ENCODE measurements at places on chromosomes 1 and 21.
A peak's percentile ranks its signal among the peaks of the same experiment; 100 is the strongest.

DNA sequence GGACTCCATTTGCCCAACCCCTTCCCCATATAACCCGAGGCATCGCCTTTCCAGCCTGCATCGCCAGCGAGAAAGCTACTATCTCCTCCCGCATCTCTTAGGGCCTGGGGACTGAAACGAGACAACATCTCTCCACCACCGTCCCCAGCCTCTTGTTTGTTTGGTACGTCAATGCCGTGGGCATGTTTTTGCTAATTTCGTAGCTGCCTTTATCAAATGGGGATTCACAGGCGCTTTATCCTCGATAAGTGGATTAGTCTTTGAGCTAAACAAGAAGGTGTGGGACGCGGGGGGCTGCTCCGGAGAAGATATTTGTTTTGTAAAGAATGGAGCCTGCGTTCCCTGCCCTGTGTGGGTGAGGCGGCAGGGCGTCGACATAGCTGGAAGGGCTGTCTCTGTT lies 91.6 kb downstream of the PAX7 start:
- no peak overlapping the region for H3K27ac ChIP-seq
- DNase-seq: no peak
- peaks cover 71% of the 10 kb centered on the region for H3K27me3 ChIP-seq
- peaks cover 3% of the 10 kb centered on the region for H3K4me1 ChIP-seq
- H3K4me3 ChIP-seq: no peak overlapping the region

- peaks cover 15% of the 10 kb centered on the region for H3K4me1 ChIP-seq
- no peak overlapping the region for H3K4me3 ChIP-seq
- H3K36me3 ChIP-seq: peaks cover 42% of the 10 kb centered on the region
- no peaks in the 10 kb centered on the region for H3K27me3 ChIP-seq
- no peak for DNase-seq
These were observed 57.9 kb downstream of the SASS6 start for GRCh38 chr1:100074604-100075395.

DNA sequence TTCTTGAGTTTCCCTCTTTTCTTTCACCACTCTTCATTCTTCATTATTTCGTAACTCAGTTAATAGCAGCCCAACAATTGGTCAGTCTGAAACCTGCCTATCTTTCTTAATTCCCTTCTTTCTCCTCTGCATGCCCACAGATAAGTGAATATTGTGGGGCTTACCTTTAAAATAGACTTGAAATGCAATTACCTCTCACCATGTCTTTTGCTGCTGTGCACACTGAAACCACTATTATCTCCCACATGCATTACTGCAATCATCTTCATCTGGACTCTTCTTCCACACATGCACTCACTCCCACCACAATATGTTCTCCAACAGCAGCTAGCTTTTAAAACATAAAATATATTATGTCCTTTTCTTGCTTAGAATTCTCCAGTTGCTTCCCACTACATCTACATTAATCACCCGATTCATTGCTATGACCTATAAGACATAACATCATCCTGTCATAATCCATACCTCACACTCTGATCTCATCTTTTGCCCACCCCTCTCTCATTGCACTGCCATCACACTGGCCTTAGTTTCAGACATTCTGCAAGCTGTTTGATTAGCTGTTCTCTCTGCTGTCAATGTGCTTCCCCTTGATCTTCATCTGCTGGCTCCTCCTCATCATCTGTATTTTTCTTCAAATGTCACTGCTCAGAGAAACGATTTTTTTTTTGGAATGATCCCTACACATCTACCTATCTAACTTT lies 304.8 kb downstream of the PTPRC start:
- no peaks in the 10 kb centered on the region for H3K4me1 ChIP-seq
- no peaks in the 10 kb centered on the region for H3K27me3 ChIP-seq
- no peak overlapping the region for H3K27ac ChIP-seq
- no peak overlapping the region for H3K4me3 ChIP-seq
- DNase-seq: no peak
- H3K36me3 ChIP-seq: no peaks in the 10 kb centered on the region

- no peak overlapping the region for H3K27ac ChIP-seq
- no peak for DNase-seq
- H3K36me3 ChIP-seq: no peaks in the 10 kb centered on the region
These were observed 1376.2 kb downstream of the NCAM2 start for GRCh38 chr21:22374218-22374969.

GRCh38 chr1:1609822-1610485 lies 5.3 kb upstream of the MIB2 start:
- H3K27me3 ChIP-seq: no peaks in the 10 kb centered on the region
- H3K27ac ChIP-seq: no peak overlapping the region
- peaks cover 28% of the 10 kb centered on the region for H3K4me1 ChIP-seq
- peaks cover 5% of the 10 kb centered on the region for H3K36me3 ChIP-seq
- no peak overlapping the region for H3K4me3 ChIP-seq

DNA sequence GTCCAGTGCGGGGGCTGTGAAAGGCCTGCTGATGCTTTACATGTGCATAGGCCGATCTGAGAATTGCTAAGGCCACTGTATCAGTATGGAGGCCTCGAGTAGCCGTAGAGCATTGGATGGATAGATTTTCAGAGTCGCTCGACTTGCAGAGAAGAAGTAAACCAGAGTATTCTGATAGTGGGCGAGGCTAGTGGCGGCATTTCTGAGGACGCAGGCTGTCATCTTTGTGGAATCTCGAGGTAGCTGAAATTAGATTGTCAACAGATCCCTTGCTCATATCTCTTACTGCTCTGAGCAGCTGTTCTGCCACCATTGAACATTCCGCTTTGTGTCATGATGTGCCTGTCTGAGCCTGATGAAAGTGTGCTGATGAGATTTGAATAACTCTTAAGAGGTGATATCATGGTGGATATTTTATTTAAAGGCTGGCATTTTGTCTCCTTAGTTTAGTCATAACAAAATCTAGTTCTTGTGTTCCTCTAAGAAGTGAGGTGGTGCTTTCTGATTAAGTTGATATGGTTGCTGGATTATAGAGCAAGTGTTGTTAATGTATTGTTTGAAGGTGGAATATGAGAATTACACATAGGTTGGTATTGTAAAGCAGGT lies 1.5 kb downstream of the KIF1B start:
- H3K27me3 ChIP-seq: no peaks in the 10 kb centered on the region
- H3K36me3 ChIP-seq: no peaks in the 10 kb centered on the region
- no peak overlapping the region for H3K27ac ChIP-seq

- no peaks in the 10 kb centered on the region for H3K4me1 ChIP-seq
- DNase-seq: peak; percentile 38
- no peak overlapping the region for H3K4me3 ChIP-seq
- no peaks in the 10 kb centered on the region for H3K36me3 ChIP-seq
These were observed 9.2 kb downstream of the POU3F1 start for GRCh38 chr1:38037221-38037939.

- no peak overlapping the region for H3K4me3 ChIP-seq
- no peak overlapping the region for H3K27ac ChIP-seq
- H3K27me3 ChIP-seq: no peaks in the 10 kb centered on the region
- H3K36me3 ChIP-seq: no peaks in the 10 kb centered on the region
- H3K4me1 ChIP-seq: no peaks in the 10 kb centered on the region
These were observed 19.8 kb upstream of the CLSTN1 start for GRCh38 chr1:9843576-9843945.

- no peak overlapping the region for H3K27ac ChIP-seq
- no peaks in the 10 kb centered on the region for H3K27me3 ChIP-seq
- H3K4me3 ChIP-seq: no peak overlapping the region
- peaks cover 25% of the 10 kb centered on the region for H3K36me3 ChIP-seq
- no peak for DNase-seq
These were observed 22.6 kb downstream of the PRDM15 start for GRCh38 chr21:41856572-41856971.

DNA sequence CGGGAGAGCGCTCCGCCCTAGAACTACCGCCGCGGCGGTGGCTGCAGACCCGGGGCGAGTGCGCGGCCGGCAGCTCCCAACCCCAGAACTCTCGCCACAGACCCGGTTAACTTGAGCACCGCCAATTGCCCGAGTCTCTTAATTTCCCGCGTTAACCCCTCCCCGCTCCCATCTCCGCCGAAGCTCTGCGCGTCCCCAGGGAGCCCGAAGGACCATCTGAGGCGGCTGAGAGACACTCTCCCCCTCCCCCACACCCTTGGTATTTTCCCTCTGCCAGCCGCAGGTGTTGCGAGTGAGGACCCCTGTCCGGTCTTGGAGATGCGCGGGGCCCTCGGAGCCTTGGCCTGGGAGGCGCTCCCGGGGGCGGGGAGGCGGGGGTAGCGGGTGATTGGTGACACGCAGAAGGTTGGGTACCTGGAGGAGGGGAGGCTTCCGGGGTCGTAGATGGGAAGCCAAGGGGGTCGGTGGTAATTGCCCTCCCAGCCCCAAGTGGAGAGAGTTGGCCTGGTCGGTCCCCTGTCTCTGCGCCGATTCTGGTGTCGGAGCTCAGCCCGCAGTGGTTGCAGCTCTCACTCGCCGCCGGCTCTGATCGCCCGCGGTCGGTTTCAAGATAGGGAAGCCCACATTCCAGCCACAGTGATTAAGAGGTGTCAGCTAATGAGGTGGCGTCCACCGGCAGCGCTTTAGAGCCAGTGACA lies 858 bp upstream of the SUSD4 start:
- no peaks in the 10 kb centered on the region for H3K36me3 ChIP-seq
- H3K4me1 ChIP-seq: peaks cover 18% of the 10 kb centered on the region

- peaks cover 12% of the 10 kb centered on the region for H3K4me1 ChIP-seq
- no peak overlapping the region for H3K4me3 ChIP-seq
- peaks cover 3% of the 10 kb centered on the region for H3K27me3 ChIP-seq
- no peak overlapping the region for H3K27ac ChIP-seq
These were observed 20.9 kb upstream of the C2CD2 start for GRCh38 chr21:41974752-41975053.

DNA sequence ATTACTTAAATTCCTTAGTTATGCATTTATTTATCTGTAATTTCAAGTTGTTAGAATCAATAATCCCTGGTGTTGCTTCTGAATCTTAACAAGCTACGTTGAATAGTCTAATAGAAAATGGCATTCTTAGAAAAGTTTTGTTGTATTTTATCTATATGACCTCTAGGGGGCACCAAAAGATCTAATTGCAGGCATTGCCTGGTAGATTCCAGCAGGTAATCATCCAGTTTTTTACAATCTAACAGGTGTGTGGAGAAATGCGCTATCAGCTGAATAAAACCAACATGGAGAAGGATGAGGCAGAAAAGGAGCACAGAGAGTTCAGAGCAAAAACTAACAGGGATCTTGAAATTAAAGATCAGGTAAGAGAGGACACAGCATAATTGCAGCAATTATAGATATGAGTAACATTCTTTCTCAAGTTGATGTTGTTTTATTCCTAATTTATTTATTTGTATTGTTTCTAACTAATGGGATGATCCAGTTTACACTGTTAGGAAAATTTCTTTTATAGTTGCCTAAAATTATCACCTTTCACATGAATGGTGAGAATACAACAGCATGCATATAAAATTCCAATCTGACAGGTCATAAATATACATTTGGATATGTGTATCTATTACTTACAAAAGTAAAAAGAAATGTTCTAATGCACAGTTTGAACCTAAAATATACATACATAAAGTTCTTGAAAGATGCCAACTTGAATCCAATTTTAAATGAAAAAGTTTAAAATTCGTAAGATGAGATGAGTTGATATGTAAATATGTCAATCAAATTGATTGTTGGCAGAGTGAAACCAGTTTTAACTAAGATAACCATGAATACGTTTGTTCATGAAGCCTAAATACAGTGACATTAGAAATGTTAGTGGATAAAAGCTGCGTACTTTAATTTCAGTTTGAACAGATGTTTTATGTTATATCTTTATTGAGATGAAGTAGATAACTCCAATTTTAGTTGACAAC lies 88.4 kb downstream of the SDCCAG8 start:
- H3K27me3 ChIP-seq: no peaks in the 10 kb centered on the region
- no peak overlapping the region for H3K4me3 ChIP-seq
- H3K36me3 ChIP-seq: peaks cover 16% of the 10 kb centered on the region
- peaks cover 2% of the 10 kb centered on the region for H3K4me1 ChIP-seq
- no peak overlapping the region for H3K27ac ChIP-seq

DNA sequence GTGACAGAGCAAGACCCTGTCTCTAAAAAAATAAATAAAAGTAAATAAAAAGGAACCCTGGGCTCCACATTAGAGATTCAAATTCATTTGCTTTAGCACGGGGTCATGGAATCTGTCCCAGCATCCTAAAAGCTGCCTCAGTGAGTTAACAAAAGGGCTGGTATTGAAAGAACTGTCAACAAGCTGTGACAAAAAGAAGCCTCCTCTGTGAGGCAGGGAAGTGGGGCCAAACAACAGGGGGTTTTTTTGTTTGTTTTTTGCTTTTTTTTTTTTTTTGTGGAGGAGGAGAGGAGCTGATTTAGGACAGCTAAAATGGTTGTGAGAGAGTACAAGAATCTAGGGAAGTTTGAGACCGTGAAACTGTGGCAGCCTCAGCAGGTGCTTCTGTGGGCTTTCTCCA lies 115.7 kb downstream of the LIPI start:
- no peaks in the 10 kb centered on the region for H3K27me3 ChIP-seq
- peaks cover 9% of the 10 kb centered on the region for H3K36me3 ChIP-seq
- peaks cover 5% of the 10 kb centered on the region for H3K4me1 ChIP-seq
- DNase-seq: no peak
- no peak overlapping the region for H3K27ac ChIP-seq
- no peak overlapping the region for H3K4me3 ChIP-seq

GRCh38 chr1:199691540-199691939 lies 336.0 kb upstream of the NR5A2 start:
- H3K4me1 ChIP-seq: no peaks in the 10 kb centered on the region

- H3K36me3 ChIP-seq: no peaks in the 10 kb centered on the region
- no peaks in the 10 kb centered on the region for H3K27me3 ChIP-seq
These were observed 1.1 kb upstream of the SLC2A5 start for GRCh38 chr1:9070486-9070885.

DNA sequence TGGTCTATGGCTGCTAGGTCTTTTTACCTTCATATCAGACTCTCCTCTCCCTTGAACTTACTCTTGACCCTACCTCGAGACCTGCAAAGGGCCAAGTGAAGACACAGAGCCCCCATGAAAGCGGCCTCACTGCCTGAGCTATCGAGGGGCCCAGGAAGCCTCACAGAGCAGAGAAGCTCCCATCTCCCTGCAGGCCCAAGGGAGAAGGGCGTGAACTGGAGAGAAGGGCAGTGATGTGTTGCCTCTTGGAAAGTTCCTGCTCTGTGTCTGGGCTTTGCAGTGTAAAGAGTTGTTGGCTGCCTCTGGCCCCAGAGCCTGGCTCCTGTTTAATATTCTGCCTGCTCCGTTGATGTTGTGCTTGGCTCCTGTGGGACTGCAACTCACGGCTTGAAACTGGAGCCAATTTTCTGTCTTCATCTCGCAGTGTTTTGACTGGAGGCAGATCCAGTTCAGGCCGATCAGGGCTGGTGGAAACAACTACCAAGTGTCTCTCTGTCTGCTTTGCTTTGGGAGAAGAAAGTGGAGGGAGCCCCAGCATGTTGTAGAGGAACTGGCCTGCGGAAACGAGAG lies 4.3 kb downstream of the SERTAD4 start:
- H3K4me1 ChIP-seq: peaks cover 2% of the 10 kb centered on the region
- DNase-seq: no peak

GRCh38 chr1:61638296-61638695 lies 86.6 kb downstream of the TM2D1 start:
- H3K4me1 ChIP-seq: peaks cover 10% of the 10 kb centered on the region
- no peak overlapping the region for H3K4me3 ChIP-seq
- H3K36me3 ChIP-seq: no peaks in the 10 kb centered on the region
- H3K27ac ChIP-seq: no peak overlapping the region

GRCh38 chr1:242723044-242723716 lies 198.7 kb upstream of the PLD5 start:
- no peaks in the 10 kb centered on the region for H3K27me3 ChIP-seq
- H3K4me1 ChIP-seq: no peaks in the 10 kb centered on the region
- H3K4me3 ChIP-seq: no peak overlapping the region
- no peak for DNase-seq

GRCh38 chr1:46551597-46552095 lies at the start of gene KNCN:
KNCN (minus strand) TSS chr1:46551647; CDS start chr1:46551215, 432 bp downstream.
- H3K27me3 ChIP-seq: peaks cover 5% of the 10 kb centered on the region
- no peaks in the 10 kb centered on the region for H3K4me1 ChIP-seq
- H3K36me3 ChIP-seq: no peaks in the 10 kb centered on the region

All from activated naive CD4-positive, alpha-beta T cell treated with anti-CD3 and anti-CD28 coated beads for 36 hours (primary cell).